ENCODE measurements at places on chromosomes 2 and 18. TPM values are rescaled to one million over a fixed set of nuclear protein-coding genes. Genes with fewer than 3 reads are reported as not detected.

DNA sequence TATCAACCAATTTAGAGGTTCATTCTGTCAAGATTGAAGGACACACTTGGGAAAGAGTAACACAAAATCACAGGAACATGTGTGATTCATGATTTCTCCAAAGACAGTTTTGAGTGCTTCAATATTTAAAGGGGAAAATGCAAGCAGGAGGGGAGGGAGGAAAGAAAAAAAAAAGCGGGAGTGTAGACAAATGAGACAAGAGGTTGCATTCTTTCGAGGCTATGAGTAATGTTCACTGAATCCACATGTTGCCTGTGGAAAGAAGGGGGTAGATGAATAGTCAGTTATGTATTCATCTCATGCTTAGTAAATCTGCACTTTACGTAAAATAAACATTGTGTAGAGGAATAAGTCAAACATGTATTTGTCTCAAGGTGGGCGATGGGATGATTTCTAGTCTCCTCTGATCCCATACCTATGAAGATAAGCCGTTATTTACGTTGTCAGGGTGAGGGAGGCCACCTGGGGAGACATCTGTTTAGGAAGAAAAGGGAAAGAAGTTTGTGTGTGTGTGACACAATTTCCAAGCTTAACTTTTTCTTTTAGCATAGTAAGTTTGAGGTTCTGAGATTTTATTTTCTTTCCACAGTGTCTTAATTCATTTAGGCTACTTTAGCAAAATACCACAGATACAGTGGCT lies 211.0 kb upstream of the ZC3H15 start:
- DNase-seq, result peak; percentile 34

The GAL3ST2 gene
- polyA plus RNA-seq, result not detected

DNA sequence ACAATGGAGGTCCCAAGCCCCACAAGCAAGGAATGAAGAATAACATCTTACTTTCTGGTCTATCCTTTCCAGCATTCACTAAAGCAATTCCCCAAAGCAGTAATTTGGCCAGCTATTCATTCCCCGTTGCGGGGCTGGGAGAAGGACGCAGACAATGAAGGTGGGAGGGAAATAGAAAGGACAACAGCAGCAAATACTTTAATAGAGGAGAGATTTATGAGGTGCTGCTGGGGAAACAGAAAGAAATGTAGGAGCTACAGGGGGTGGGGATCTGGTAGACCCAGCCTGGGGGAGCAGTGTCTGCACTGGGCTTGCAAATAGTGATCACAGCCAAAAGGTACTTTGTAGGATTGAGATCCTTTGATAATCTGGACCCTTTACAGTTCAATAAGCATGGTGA lies 13.9 kb upstream of the ATL2 start:
- DNase-seq, result no peak

The TIGD1 gene
- 4.3 TPM for polyA plus RNA-seq

DNA sequence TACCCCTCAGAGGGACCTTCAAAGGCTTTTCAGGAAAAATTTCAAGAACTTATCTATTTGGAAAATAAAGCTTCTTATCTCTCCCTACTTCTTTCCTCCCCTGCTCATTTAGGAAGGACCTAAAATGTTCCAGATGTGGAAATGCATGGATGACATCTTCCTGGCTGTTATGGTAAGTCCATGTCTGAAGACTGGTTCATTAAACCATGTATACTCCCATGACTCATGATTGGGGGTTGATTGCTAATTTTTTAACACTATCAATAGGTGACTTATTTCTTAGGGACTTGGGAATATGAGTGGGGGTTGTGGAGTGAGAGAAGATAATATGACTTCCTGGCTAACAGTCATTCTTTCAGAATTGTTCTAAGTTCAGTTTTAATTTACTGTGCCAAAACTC lies 104.0 kb upstream of the PARD3B start:
- no peak for DNase-seq

- DNase-seq, result no peak
Observed at GRCh38 chr2:159456500-159457426, 159.6 kb downstream of the BAZ2B start.

GRCh38 chr18:49059028-49059834 lies 108.5 kb upstream of the SMAD7 start:
- no peak for DNase-seq

- no peak for DNase-seq
Observed at GRCh38 chr2:42105330-42106256, 57.8 kb downstream of the PKDCC start.

DNA sequence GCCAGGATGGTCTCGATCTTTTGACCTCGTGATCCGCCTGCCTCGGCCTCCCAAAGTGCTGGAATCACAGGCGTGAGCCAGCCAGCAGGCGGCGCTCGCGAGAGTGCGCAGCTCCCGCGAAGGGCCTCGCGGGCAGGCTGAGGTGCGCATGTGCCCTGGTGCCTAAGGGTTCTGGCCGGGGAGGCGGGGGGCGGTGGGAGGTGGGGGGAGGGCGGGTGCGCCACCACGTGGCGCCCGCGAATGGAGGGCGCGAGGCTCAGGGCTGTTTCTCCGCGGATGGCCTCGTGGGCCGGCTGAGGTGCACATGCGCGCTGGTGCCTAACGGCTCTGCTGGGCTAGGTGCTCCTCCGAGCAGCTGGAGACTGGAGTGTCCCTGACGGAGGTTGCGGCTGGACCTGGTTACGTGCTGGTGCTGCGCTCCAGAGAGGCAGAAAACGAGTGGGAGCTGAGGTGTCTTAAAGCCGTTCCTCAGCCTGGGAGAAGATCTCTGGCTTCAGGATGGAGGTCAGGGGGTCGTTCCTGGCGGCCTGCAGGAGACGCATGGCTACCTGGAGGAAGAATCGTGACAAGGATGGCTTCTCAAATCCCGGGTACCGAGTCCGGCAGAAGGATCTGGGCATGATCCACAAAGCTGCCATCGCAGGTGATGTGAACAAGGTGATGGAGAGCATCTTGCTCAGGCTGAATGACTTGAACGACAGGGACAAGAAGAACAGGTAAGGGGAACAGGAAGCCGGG lies at the start of gene ANKRD62:
Gene ANKRD62 (plus strand): TSS at position 324 of the 738 bp plus-strand sequence. CDS start 175 bp downstream, at position 499.
- DNase-seq, result no peak

- DNase-seq, result no peak
Observed at GRCh38 chr2:101012706-101013181, 10.7 kb downstream of the RPL31 start.

The DTNB gene
- polyA plus RNA-seq, result 12.1 TPM

The C1QL2 gene
- not detected for polyA plus RNA-seq

The RAB1A gene
- polyA plus RNA-seq, result 215 TPM

- DNase-seq, result no peak
Observed at GRCh38 chr2:240512666-240513535, 44.9 kb downstream of the ANKMY1 start.

- DNase-seq, result no peak
Observed at GRCh38 chr2:65275141-65275915, 47.7 kb downstream of the ACTR2 start.

- DNase-seq, result no peak
Observed at GRCh38 chr2:75707901-75708300, 2.8 kb downstream of the GCFC2 start.

- no peak for DNase-seq
Observed at GRCh38 chr18:50277942-50278341, 3.4 kb downstream of the MBD1 start.

The FAM237A gene
- not detected for polyA plus RNA-seq

The MAB21L4 gene
- polyA plus RNA-seq, result not detected

The REG3G gene
- polyA plus RNA-seq, result not detected

- DNase-seq, result no peak
Observed at GRCh38 chr2:180876506-180876905, 103.9 kb upstream of the UBE2E3 start.

GRCh38 chr2:229660951-229661350 lies 53.4 kb downstream of the DNER start:
- no peak for DNase-seq

- no peak for DNase-seq
Observed at GRCh38 chr18:22015156-22015555, 154.2 kb upstream of the GATA6 start.

DNA sequence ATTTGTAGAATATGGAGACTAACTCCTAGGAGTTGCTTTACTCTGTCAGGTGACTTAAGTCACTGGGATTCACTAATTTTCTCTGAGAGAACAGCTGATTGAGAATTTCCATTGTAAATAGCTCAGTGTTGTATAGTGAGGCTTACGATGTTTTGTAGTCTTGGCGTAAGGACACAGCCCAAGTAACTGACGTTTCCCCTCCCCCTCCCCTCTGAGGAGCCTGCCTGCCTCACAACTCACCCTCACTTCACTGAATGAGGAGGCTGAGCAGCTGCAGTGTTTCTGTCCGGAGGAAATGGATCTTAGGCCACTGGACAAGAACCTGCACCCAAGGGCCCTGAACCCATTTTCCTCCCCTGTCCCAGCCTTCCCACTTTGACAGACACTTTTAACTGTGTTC lies 264.6 kb downstream of the PHLPP1 start:
- DNase-seq, result no peak

- no peak for DNase-seq
Observed at GRCh38 chr2:169329688-169330554, 32.4 kb downstream of the LRP2 start.
